ENCODE measurements at places on chromosomes 6 and 20. TPM values are rescaled to one million over a fixed set of nuclear protein-coding genes. Genes with fewer than 3 reads are reported as not detected.

DNA sequence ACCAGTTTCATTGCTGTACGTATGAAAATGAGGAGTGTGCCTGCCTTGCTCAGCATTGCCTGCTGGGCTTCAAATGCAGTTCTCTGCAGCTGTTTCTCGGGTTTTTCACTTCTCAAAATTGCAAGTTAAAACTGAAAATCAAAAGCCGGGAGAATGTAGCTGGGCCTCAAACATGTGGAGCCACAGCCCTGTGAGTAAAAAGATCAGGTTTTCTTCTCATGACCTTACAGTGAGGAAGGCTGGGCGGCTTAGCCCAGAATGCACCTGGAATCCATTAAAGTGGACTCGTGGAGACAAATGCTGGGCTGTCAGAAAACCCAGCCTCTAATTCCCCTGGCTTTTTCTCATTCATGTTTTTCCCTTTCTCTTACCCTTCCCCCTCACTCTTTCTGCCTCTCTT is 34.4 kb downstream of the DSE start:
- no peaks in the 10 kb centered on the region for H3K27me3 ChIP-seq
- no peak for DNase-seq
- H3K36me3 ChIP-seq = no peaks in the 10 kb centered on the region
- no peaks in the 10 kb centered on the region for H3K4me1 ChIP-seq
- H3K4me3 ChIP-seq = no peak overlapping the region

ABCF1 gene
- 96.8 TPM for total RNA-seq

- no peak overlapping the region for H3K4me3 ChIP-seq
- H3K4me1 ChIP-seq = no peaks in the 10 kb centered on the region
- no peaks in the 10 kb centered on the region for H3K36me3 ChIP-seq
- DNase-seq = no peak
- no peak overlapping the region for H3K27ac ChIP-seq
These were observed 87.5 kb upstream of the NAA20 start for GRCh38 chr20:19929481-19930145.

MCHR2 gene
- not detected for total RNA-seq

- no peak for DNase-seq
- no peaks in the 10 kb centered on the region for H3K36me3 ChIP-seq
These were observed 77.4 kb downstream of the SYNJ2 start for GRCh38 chr6:158059108-158059507.

DNA sequence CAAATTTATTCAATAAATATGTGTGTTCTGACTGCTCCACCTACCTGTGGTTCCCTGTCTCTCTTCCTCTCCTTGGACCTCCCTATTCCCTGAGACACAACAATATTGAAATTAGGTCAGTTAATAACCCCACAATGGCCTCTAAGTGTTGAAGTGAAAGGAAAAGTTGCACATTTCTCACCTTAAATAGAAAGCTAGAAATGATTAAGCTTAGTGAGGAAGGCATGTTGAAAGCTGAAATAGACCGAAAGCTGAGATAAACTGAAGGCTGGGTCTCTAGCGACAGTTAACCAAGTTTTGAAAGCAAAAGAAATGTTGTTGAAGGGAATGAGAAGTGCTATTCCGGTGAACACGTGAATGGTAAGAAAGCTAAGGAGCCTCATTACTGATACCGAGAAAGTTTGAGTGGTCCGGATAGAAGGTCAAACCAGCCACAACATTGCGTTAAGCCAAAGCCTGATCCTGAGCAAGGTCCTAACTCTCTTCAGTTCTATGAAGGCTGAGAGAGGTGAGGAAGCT is 34.1 kb downstream of the UST start:
- no peaks in the 10 kb centered on the region for H3K36me3 ChIP-seq
- no peaks in the 10 kb centered on the region for H3K4me1 ChIP-seq
- no peaks in the 10 kb centered on the region for H3K27me3 ChIP-seq
- no peak for DNase-seq
- no peak overlapping the region for H3K27ac ChIP-seq

DNA sequence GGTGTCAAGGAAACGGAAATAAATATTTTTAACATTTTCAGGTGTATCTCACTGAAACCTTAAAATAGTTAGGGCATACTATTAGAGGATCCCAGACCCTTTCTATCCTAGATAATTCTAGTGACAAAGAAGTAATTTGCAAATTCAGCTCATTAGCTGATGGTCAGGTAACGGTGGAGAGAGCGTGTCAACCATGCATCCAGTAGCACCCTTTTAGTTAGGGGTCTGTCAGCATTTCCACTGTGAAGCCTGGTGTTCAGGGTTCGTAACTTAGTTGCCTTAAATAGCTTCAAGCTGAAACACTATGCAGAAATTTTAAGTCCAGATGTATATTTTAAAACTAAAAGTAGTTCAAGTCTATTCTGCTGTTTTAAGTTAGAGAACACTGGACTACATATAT is 48.5 kb upstream of the SUPT3H start:
- no peak for DNase-seq
- peaks cover 13% of the 10 kb centered on the region for H3K4me1 ChIP-seq
- no peak overlapping the region for H3K27ac ChIP-seq
- peaks cover 4% of the 10 kb centered on the region for H3K36me3 ChIP-seq

CRISP2 gene
- total RNA-seq = not detected

Data from naive thymus-derived CD4-positive, alpha-beta T cell (primary cell).